ENCODE measurements at places on chromosomes 3 and 15. TPM values are rescaled to one million over a fixed set of nuclear protein-coding genes. Genes with fewer than 3 reads are reported as not detected.

Gene CCNB2
- 97.1 TPM for total RNA-seq

Gene A4GNT
- total RNA-seq: not detected

Gene PP2D1
- total RNA-seq: not detected

Gene DZIP1L
- total RNA-seq: 5.6 TPM

Gene NEK10
- 0.88 TPM for total RNA-seq

Gene ABHD6
- total RNA-seq: 12.7 TPM

Gene ZNF502
- total RNA-seq: 1.3 TPM

Gene SAMMSON
- not detected for total RNA-seq

Gene RARB
- 10.4 TPM for total RNA-seq

Gene CIAO2A
- 113 TPM for total RNA-seq

Gene CATSPER2
- total RNA-seq: 0.96 TPM

Gene CHAC1
- 9.5 TPM for total RNA-seq

Gene NDUFB5
- 52.3 TPM for total RNA-seq

Gene PIF1
- 19.2 TPM for total RNA-seq

Gene POPDC2
- 0.25 TPM for total RNA-seq

Gene TRH
- not detected for total RNA-seq

Gene HRG
- total RNA-seq: not detected

Gene BNIP2
- total RNA-seq: 69.9 TPM

Gene DZIP3
- 3.9 TPM for total RNA-seq

Gene CLN6
- total RNA-seq: 58.7 TPM

Gene SCN11A
- total RNA-seq: not detected

Gene WHAMM
- 6.9 TPM for total RNA-seq

Gene CLDN11
- 0.20 TPM for total RNA-seq

Gene FBN1
- total RNA-seq: 5.0 TPM

Gene ENTPD3
- 0.04 TPM for total RNA-seq

Gene PRICKLE2
- 1.9 TPM for total RNA-seq
